Fibroblast of gingiva (primary cell): ENCODE measurements at places on chromosomes 16 and 17.

DNA sequence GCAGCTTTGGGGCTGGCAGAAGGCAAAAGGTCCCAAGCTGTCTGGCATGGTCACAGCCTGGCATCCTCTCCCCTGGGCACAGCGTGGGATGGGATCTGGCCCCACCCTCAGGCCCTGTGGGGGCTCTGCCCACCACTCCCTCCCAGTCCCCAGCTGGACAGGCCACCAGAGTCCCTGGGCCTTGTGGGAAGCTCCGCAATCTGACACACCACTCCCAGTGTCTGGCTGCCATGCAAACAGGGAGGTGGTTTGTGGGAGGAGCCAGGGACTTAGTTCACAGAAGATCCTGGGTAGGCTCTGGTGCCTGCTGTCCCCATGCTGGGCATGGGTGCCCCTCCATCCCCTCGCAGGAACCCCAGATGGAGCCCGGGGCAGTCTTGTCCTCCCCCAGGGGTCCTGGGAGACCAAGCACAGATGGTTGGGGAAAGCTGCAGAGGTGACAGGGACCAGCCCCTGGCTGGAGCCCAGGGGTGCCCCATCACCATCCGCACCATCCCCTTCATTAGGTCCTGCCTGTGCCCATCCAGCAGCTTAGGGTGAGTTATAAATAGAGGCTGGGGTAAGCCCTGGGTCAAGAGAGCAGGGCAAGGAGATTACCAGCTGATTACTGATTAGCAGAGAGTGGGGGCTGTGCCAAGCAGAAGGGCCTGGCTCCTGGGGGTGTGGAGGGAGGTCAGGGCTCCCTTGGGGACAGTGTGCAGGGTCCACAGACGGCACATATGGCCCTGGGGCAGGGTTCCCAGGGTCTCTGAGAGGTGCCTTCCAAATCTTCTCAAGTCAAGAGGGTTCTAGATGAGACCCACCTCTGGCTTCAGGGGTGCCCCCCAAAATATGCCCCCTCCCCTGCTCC, 6.2 kb downstream of the FSCN2 start:
- DNase-seq: no peak

- DNase-seq: no peak
These were observed 42.1 kb upstream of the BHLHA9 start for GRCh38 chr17:1227917-1228780.

DNA sequence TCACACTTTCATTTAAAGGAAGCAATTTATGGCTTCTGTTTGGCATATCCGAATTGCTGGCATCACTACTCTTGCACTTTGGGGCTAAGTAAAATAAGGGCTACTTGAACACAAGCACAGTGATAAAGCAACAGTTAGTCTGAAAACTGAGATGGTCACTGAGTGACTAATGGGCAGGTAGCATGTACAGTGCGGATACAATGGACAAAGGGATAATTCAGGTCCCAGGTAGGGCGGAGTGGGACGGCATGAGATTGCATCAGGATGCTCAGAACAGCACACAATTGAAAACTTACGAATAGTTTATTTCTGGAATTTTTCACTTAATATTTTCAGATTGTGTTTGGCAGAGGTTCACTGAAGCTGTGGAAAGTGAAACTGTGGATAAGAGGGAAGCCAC, 9.2 kb upstream of the SMIM36 start:
- no peak for DNase-seq

DNA sequence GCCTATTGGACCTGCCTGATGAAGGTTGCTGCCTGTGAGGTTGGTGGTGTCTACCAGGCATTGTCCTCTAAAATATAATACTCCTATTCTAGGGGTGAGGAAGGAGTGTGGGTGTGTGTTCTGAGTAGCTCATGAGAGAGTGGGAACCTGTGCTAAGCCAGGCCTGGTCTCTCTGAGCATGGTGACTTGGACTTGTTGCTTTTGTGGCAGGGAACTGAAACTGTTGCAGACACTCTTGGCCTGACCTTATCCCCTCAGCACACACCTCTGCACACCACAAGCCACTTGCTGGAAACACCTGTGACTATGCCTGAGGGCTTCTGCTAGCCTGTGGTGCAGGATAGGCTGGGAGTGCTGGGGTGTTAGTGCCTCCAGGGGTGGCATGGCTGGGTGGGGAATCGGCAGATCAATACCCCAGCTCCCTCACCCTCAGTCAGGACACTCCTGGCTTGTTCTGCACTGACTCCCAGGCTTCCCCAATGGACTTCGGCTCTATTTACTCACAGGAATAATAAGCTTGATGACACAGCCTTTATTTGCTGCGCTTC, 29.9 kb downstream of the PLCG2 start:
- DNase-seq: no peak

GRCh38 chr16:66366433-66367299, at the start of gene CDH5:
Gene CDH5, plus strand, starts transcription at chr16:66366691. Its CDS starts 12,647 bp downstream, at chr16:66379338.
- no peak for DNase-seq

DNA sequence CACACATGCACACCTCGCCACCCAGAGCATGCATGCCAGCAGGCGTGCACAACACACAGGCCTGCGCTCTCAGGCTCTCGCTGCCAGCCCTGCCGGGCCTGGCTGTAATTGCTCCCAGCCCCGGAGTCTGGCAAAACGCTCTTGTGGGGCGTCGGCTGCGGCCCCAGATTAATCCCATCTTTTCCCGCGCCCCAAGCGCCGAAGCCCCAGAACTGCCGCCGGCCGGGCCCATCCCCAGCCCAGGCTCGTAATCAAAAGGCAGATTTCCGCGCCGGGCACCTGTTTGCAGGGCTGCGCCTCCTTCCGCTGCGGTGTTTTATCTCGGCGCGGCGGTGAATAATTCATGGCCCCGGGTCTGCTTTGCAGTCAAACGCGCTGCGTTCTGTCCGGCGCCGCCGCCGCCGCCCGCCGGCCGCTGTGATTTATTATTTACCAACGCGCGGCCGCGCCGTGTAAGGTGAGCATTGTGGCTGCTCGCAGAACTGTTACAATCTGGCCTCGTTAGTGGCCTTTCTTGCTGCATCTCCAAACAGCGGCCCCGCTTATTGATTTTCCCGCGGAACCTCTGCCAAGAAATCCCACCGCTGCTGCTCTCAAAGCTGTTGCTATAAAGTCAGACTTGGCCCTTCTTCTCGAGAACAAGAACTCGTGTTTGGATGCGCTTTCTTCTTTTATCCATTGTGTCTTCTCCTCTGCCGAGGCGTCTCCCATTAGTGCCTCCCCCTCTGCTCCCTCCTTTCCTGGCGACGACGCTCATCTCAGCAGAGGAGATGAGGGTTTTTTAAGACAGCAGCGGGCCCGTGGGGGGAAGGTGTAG, 126.1 kb downstream of the IRX5 start:
- DNase-seq: no peak

DNA sequence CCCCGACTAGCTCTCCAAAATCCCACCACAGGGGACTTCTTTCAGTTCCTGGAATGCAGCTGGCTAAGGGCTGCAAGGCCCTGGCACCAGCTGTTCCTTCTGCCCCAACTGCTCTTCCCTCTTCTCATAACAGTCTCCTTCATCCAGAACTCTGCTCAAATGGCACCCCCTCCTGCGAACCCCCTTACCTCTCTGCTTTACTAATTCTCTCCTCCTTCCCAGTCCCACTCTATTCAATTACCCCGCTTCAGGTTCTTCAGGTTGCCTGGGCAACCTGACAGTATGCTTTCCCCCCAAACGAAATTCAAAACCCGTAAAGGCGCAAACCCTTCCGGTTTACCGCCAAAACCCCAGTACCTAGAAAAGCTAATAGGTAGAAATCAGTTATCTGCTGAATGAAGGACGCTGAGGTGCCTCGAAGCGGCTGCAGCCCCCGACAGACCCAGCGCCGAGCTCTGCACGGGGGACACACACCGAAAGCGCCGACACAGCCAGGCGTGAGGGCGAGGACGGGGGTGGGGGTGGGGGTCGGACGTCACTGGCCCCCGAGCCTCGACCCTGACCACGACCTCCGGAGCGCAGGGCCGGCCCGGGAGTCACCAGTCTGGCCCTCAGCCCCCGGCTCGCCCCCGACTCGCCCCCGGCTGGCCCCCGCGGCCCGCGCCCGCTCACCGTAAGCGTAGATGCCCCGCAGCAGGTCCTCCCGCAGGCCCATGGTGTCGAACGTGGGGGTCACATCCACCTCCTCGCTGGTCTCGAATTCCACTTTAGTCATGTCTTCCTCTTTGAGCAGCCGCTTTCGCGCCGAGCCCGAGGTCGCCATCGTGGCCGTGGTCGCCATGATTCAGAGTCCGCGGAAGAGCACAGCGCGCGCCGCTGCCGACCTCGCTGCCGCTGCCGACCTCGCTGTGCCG, 550 bp downstream of the EIF4A3 start:
- no peak for DNase-seq

DNA sequence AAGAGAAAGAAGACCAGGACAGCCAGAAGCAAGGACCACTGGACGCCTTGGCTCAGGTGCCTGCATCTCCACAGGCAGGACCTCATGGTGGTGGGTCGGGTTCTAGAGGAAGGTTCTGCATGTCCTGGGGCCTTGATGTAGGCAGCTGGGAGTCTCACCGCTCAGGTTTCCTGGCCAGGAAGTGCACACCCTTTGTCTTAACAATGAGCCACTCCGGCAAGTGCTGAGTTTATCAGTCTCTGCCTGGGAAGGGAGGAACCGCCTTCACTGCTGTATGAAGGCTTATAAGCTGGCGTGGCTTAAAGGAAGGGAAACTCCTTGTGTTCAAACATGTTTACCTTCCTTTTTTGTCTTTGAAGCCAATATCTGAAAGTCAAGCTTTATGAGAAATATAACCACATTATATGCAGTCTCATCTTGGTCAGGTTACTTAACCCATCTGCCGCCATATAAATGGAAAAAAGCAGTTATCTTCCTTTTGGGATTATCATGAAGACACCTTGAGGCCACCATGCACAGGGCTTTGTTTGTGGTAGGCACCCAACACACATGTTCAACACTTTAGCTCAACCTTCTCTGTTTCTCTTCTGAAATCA, at the start of gene ST6GALNAC1:
TSS of gene ST6GALNAC1 (minus strand) at position 205 of the 596 bp plus-strand sequence. CDS start at position 86, 119 bp downstream.
- no peak for DNase-seq

- DNase-seq: no peak
These were observed 214.0 kb downstream of the ZFHX3 start for GRCh38 chr16:72833969-72834368.

DNA sequence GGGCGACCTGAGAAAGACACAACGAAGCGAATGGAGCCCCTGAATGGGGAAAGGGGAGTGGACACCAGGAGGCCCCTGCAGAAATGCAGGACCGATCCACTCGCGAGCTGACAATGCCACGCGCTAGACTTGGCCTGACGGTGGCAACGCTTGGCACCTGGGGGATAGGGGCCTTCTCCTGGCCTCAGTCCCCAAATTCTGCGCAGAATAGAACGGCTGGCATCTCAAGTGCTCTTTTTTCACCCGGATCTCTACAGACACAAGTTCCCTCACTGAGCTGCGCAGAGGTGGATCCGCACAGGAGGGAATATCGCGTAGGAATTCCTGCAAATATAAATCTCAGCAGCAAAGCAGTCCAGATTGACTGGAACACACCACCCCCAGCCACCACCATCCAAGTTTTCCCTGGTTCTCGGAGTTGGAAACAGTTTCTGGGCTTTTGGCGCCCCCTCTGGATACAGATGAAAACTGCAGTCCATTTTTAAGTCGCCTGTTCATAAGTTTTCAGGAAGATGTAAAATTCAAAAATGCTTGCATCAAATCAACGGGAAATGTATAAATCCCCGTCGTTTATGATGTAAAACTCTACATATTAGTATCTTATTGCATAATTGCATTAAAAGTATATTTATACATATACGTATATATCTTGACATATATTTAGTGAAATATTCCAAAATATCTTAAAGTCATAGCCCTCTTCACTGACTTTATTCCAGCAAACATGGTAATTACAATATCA, 2.3 kb upstream of the SOX9 start:
- DNase-seq: peak; percentile 63

- DNase-seq: no peak
These were observed 9.6 kb downstream of the ITGAD start for GRCh38 chr16:31402687-31403086.

GRCh38 chr16:56343661-56344517, 81.5 kb downstream of the AMFR start:
- DNase-seq: no peak

GRCh38 chr17:39605492-39606433, 2.0 kb downstream of the NEUROD2 start:
- DNase-seq: no peak

- peak; percentile 74 for DNase-seq
These were observed 98.0 kb downstream of the CDK5R1 start for GRCh38 chr17:32584792-32585191.

DNA sequence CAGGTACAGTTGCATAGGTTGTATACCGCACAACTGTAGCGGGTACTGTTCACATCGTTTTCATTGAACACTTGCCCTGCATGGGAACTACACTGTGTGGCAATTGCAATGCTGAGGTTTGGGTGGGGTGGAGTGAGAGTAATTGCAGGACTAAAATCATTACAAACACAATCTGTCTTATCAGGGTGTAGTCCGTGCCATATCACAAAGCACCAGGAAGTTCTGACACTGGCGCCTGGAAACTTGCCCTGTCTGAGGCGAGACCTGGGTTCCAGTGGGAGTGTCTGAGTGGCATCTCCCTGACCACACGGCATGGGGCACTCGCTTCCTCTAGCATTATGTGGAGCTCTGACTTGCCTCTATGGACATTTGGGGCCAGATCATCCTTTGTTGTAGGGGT, 153.4 kb downstream of the RGS9 start:
- no peak for DNase-seq

- no peak for DNase-seq
These were observed 15.8 kb upstream of the CAVIN1 start for GRCh38 chr17:42438600-42439567.

- no peak for DNase-seq
These were observed 508 bp upstream of the TMC8 start for GRCh38 chr17:78130090-78130436.
